A549 treated with AZD2906 at 1 μM for 4 hours (cell line): ENCODE measurements at places on chromosomes 7 and 10. TPM values are rescaled to one million over a fixed set of nuclear protein-coding genes. Genes with fewer than 3 reads are reported as not detected.

Gene C7orf57
- 0.29 to 0.35 TPM (median 0.33 TPM) in 5 replicates for total RNA-seq

Gene SGCE
- 46.9 to 53.3 TPM (median 49.5 TPM) in 5 replicates for total RNA-seq

Gene HNRNPH3
- 171 to 235 TPM (median 179 TPM) in 5 replicates for total RNA-seq

Gene OR2A42
- total RNA-seq = not detected in 5 replicates

Gene CTAGE4
- 0.06 TPM in 1 of 5 replicates, not detected in the others for total RNA-seq

Gene ACTL6B
- not detected in 5 replicates for total RNA-seq
